Stromal cell of bone marrow (primary cell): ENCODE measurements at places on chromosomes 7 and 10.

- peak; percentile 52 for DNase-seq
Observed at GRCh38 chr7:91112902-91113341, 151.3 kb upstream of the FZD1 start.

- DNase-seq, result no peak
Observed at GRCh38 chr7:35571611-35572240, 123.2 kb downstream of the HERPUD2 start.

- no peak for DNase-seq
Observed at GRCh38 chr10:128286762-128287500, 160.7 kb upstream of the MKI67 start.

GRCh38 chr7:138033241-138033640 is 31.4 kb upstream of the CREB3L2 start:
- DNase-seq, result no peak

DNA sequence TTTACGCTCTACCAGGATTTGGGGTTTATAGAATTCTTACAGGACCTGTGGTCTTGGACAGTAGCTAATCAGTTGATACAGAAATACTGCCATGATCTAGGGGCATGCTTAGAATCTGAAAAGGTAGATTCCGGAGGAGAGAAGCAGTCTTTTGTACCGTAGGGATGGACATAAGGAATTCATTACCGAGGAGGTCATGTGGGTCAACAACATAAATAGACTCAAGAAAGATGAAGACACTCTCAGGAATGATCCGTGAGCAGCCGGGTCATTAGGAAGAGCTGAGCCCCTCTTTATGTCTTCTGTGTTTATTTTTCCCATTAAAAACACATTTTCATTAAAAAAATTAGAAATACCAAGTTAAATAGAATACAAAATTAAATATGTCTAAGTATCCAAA is 160.1 kb upstream of the TNS3 start:
- DNase-seq, result no peak

- DNase-seq, result no peak
Observed at GRCh38 chr7:100974021-100974420, 4.7 kb downstream of the MUC12 start.

DNA sequence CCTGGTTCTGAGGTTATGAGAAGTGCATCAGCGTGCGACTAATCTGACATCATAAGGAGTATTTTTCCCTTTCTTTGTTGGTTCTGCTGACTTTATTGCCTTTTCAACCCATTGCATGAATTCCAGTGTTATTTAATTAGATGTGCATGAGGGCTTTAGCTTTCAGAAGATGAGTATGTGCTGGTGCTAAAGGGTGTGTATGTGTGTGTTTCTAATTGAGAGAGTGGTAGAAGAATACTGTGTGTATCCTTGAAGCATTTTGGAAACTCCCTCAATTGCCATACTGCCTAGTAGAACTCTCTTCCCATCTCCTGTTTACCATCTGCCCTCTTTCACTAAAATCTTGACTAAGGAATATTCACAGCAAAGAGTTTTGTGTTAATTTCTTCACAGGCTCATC is 158.1 kb downstream of the SND1 start:
- DNase-seq, result no peak

GRCh38 chr10:62618054-62618453 is 186.5 kb upstream of the ADO start:
- no peak for DNase-seq

GRCh38 chr7:143492799-143493739 is 15.4 kb downstream of the TAS2R41 start:
- DNase-seq, result peak; percentile 30

DNA sequence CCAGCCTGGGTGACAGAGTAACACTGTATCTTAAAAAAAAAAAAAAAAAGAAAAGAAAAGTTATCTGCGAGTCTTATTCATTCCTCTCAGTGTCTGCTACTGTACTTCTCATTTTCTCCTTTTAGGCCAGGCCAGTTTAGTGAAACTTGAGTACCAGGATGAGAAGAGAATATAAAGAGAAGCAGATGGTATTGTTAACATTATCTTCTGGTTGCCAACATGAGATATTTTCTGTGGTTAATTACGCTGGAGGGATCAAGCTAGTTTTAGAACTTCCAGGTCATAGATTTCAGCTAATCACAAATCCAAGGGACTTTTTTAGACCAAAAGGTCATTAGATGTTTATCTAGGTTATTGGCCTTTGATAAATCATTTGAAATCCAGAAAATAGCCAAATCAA is 252.6 kb upstream of the SMIM30 start:
- DNase-seq, result no peak

- no peak for DNase-seq
Observed at GRCh38 chr7:80127412-80128160, 7.0 kb upstream of the GNAI1 start.

GRCh38 chr10:43938810-43939209 is 290.1 kb upstream of the ZNF32 start:
- DNase-seq, result no peak

DNA sequence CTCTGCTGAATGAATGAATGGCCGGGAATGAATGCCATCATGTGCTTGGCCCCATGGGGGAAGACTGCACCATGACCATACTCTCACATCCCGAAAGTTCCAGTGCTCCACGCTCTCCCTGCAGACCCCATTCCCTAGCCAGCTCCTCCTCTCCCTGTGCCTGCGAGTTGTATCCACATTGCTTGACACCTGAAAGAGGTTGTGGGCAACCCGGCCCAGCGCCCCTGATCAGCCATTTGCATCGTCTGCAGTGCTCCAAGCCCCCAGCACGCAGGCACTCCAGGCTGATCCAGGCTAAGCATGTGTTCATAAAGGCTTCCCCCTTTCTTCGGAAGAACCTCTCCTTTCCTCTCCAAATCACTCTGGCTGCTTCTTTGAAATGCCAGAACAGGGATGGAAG is 354.4 kb upstream of the MKI67 start:
- no peak for DNase-seq

DNA sequence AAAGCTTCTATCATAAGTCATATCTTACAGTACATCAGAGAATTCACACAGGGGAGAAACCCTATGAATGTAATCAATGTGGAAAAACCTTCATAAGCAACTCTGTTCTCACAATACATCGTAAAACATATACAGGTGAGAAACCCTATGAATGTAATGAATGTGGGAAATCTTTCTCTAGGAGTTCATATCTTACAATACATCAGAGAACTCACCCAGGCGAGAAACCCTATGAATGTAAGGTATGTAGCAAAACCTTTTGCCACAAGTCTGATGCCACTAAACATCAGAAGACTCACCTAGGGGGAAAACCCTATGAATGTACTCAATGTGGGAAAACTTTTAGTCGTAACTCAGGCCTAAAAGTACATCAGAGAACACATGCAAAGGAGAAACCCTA is 38.3 kb upstream of the ZNF248 start:
- DNase-seq, result no peak

GRCh38 chr10:784403-785088 is 95.1 kb upstream of the DIP2C start:
- peak; percentile 58 for DNase-seq

- no peak for DNase-seq
Observed at GRCh38 chr10:95480901-95481491, 80.2 kb downstream of the SORBS1 start.

DNA sequence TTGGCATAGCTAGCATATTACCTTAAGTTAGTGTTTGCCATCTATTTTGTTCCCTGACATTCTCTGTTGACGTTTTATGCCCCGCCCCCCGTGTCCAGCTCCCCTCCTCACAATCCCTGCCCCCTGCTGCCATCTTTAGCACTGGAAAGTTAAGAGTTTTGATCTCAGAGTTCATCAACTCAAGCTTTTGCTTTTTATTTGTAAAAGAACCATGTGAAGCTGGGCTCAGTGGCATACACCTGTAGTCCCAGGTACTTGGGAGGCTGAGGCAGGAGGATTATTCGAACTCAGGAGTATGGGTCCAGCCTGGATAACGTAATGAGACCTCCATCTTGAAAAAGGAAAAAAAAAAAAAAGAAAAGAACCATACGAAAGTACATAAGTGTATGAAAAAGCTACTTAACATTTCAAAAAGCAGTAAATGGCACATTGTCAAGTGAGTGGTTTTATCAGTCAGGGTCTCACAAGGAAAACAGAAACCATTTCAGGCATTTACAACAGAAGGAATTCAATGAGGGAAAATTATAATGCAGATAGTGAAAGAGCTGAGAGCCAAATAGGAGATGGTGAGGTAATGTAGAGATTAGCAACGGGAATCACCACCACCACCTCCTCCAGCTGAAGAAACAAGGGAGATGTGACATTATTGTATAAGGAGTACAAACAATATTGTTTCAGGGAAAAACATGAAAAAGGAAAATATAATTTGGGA is 64.9 kb downstream of the MCU start:
- DNase-seq, result no peak

GRCh38 chr7:112749775-112750174 is 40.4 kb downstream of the TMEM168 start:
- no peak for DNase-seq

GRCh38 chr10:18222866-18223265 is 82.6 kb downstream of the CACNB2 start:
- no peak for DNase-seq

GRCh38 chr10:53064614-53065013 is 292.0 kb upstream of the MBL2 start:
- DNase-seq, result no peak

DNA sequence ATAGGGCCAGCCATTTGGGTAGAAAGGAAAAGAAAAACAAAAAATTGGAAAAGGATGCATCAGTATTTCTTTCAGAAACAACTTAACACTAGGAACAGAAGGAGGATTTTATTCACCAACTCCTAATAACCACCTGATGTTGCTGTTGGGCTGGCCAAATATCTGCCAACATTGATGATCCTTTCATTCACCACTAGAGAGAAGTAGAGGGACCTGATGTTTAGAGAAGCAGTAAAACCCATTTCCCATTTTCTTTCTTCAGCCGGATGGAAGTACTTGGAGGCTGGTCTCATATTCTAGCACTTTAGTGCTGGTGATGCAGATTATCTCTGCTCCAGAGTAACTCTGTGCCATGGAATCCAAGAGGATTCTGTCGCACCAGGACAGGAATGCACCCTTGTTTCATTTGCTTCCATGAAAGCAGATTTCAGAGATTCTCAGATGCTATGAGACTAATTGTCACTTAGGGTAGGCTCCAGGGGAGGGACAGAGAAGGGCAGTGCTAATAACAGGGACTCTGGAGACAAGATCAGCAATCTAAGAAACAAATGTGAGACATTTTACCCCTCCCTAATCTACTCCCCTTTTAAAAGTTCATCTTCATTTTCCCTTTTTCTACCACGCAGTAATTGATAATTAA is 3.1 kb downstream of the KLLN start:
- DNase-seq, result peak; percentile 76

DNA sequence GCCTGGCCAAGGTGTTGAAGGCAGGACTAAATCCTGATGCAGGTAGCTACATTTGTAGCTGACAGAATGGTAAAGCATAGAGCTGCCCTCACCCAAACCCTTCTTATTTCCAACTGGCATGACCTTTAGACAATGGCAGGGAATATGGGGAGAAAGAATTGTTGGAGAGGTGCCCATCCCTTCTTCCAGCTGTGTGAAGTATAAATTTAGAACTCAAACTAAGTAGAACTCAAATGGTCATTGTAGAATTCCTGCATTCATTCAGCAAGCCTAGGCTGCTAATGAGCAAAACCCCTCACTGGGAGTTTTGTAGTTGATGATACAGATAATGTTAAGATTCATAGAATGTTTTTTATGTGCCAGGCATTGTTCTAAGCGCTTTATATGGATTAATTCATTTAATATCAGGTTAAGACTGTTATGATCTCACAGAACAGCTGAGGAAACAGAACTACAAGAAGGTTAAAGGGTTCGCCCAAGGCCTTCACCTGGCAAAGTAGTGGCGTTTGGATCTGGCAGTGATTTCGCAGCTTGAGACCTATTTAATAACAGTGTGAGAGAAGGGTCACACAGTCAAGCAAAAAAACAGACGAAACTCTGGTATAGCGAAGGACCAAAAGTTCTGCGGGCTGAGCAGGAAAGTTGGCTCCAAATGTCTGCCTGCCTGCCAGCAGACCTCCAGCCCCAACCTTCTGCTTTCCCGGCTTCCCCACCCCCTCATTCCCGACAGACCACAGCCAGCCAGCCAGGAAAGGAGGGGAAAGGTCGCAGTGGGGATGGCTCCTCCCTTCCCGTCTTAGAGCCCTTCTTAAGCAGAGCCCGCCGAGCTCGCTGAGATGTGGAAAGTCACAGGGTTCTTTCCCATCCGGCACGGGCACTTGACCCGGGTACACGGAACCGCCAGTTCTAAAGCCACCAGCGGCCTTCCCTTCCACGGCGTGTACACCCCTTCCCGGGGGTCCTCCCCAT is 1.6 kb upstream of the HILPDA start:
- DNase-seq, result peak; percentile 73

DNA sequence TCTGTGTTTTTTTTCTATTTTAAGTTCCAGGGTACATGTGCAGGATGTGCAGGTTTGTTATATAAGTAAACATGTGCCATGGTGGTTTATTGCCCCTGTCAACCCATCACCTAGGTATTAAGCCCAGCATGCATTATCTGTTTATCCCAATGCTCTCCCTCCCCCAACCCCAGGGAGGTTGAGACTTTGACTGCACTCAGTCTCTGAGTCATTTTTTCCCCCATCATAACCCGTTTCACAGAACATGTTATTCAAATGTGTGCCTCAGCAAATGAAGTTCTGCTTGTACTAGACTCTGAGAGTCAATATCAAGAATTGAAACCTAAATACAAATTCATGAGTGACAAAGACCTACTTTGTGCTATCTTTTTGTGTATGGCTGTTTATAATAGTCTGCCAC is 70.0 kb upstream of the CYP26C1 start:
- DNase-seq, result peak; percentile 36
